Esophagus muscularis mucosa (tissue), 4 donors: ENCODE measurements at places on chromosomes 5 and 9.

DNA sequence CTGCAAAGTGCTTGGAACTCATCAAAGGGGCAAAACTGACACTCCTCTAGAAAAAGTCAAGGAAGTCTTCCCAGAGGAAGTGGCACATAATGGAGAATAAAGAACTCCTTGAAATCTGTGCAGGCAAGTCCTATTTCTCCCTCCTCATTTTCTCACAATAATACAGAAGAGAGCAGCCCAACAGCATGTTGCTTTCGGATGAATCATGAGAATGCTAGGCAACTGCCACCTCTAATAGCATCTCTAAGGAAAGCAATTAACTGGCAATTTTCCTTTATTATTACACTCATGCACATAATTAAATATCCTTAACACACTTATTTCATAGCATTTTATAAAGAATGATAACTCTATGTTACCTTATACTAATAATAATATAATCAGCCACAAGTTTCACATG is 122.2 kb upstream of the PTGER4 start:
- peaks cover 2% of the 10 kb centered on the region for H3K4me1 ChIP-seq
- H3K36me3 ChIP-seq: no peaks in the 10 kb centered on the region
- H3K27ac ChIP-seq: no peak overlapping the region
- H3K27me3 ChIP-seq: no peaks in the 10 kb centered on the region
- H3K4me3 ChIP-seq: no peak overlapping the region
- DNase-seq: no peak

GRCh38 chr9:77968506-77968905 is 63.1 kb downstream of the GNAQ start:
- no peak for DNase-seq
- H3K27ac ChIP-seq: no peak overlapping the region
- H3K4me3 ChIP-seq: no peak overlapping the region
- H3K4me1 ChIP-seq: peaks cover 27% of the 10 kb centered on the region
- H3K36me3 ChIP-seq: no peaks in the 10 kb centered on the region

- no peak overlapping the region for H3K4me3 ChIP-seq
- H3K27me3 ChIP-seq: peaks cover 19% of the 10 kb centered on the region
- no peaks in the 10 kb centered on the region for H3K4me1 ChIP-seq
- no peak overlapping the region for H3K27ac ChIP-seq
- no peaks in the 10 kb centered on the region for H3K36me3 ChIP-seq
- no peak for DNase-seq
Measured at GRCh38 chr5:88130211-88130815, 138.3 kb downstream of the TMEM161B start.

DNA sequence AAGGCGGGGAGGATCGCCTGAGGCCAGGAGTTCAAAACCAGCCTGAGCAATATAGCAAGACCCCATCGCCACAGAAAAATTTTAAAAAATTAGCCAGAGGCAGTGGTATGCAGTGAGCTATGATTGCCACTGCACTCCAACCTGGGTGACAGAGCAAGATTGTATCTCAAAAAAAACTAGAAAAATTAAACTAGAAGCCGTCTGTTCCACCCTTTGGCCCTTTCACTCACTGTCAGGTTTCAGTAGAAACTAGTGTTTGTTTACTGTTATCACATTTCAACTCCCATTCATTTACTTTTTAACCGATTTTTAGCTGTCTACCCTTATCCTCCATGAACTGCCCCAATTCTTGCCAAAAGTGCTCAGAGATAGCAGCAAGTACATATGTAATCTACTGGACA is 8.3 kb downstream of the UGCG start:
- no peak overlapping the region for H3K4me3 ChIP-seq
- H3K36me3 ChIP-seq: no peaks in the 10 kb centered on the region
- H3K27me3 ChIP-seq: no peaks in the 10 kb centered on the region
- H3K4me1 ChIP-seq: peaks cover 61% of the 10 kb centered on the region
- no peak overlapping the region for H3K27ac ChIP-seq
- DNase-seq: no peak

- H3K27ac ChIP-seq: no peak overlapping the region
- no peaks in the 10 kb centered on the region for H3K27me3 ChIP-seq
- no peaks in the 10 kb centered on the region for H3K36me3 ChIP-seq
- DNase-seq: no peak
Measured at GRCh38 chr5:91069364-91069763, 313.8 kb downstream of the ARRDC3 start.
